ENCODE measurements at places on chromosomes 2 and 18. TPM values are rescaled to one million over a fixed set of nuclear protein-coding genes. Genes with fewer than 3 reads are reported as not detected.

TEKT4 gene
- not detected for total RNA-seq

TDRD15 gene
- total RNA-seq: under 0.01 TPM

ALPI gene
- total RNA-seq: not detected

DOK6 gene
- total RNA-seq: not detected

Measured in thoracic aorta endothelial cell (primary cell).